ENCODE measurements at places on chromosomes 6 and 20.

GRCh38 chr6:9308284-9308683, 872.9 kb upstream of the SLC35B3 start:
- DNase-seq = no peak

DNA sequence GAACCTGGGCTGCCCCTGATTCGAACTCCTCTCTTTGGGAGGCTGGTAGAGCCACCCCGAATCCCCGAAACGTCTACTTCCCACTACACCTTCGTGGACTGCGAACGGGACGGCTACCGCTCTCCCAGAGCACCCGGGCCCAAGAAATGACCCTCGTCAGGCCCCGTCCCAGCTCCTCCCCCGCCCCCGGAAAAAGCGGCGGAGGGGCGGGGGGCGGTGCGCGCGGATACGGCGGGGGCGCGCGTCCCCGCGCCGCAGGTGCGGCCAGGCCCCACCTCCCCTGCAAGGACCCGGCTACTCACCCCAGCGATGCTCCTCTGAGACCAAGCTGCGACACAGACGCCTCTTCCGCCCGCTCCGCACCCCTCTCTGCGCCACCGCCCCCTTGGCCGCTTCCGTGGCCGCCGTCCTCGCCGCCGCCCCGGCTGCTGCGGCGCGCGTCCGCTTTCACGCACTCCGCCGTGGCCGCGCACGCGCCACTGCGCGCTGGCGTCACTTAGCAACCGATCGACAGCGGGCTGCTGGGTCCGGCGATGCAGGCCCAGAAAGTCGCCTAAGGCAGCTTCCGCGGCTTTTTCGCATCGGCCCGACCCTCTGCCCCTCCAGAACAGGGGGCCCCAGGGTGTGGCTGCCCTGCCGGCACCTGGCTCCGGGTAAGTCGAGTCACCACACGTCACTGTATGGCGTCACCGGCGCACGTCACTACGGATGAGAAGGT, at the start of gene BTBD9:
Gene BTBD9 (minus strand): TSS at position 432 of the 718 bp plus-strand sequence.
- peak; percentile 86 for DNase-seq

DNA sequence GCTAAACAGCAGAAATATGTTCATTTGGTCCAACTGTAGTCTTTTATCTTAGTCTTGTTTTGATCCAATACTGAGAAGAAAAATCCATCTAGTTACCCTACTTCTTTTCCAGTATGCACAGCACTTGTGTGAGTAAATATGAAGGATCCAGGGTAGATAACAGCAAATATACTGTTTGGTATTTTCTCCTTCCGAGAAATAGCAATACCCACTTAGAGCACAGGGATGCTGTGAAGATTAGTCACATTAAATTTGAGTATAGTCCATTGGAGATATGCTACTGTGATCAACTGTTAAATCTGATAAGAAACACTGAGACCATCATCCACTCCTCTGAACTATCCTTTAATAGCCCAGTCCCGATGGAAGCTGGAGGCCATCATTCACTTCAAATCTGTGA, 145.2 kb downstream of the PDE7B start:
- DNase-seq = no peak

DNA sequence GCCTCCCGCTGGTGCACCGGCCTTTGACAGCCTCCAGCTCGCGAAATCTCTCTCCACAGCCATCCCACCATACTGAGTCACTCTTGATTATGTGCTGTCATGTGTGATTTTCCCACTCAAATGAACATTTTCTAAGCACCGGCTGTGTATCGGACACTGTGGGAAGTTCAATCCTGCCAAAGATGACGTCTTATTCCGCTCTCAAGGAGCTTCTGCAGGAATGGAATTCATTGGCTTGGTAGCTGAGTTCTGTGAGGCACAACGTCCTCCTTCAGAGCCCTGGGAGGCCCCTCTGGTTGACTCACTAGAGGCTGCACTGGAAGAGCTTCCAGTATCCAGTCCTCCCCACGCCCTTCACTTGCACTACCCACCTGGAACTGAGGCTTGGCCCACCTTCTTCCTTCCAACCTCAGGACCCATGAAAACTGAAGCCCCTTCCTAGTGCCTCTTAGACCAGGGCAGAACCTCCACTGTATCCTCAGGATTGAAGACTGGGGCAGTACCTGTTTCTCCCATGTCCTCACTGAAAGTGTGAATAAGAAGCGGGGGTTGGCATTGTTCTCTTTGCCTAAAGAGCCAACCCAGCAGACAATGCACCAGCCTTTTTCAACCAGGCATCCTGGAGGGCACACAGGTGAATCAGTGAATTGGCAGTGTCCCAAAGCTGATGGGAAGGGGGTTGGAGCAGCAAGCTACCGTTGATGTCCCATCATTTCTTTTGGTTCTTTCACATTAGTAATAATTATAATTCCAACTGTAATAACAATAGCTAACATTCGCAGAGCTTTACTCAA, 1.7 kb downstream of the UNC5CL start:
- DNase-seq = no peak

- DNase-seq = no peak
Observed at GRCh38 chr20:50850721-50851286, 55.9 kb downstream of the BCAS4 start.

DNA sequence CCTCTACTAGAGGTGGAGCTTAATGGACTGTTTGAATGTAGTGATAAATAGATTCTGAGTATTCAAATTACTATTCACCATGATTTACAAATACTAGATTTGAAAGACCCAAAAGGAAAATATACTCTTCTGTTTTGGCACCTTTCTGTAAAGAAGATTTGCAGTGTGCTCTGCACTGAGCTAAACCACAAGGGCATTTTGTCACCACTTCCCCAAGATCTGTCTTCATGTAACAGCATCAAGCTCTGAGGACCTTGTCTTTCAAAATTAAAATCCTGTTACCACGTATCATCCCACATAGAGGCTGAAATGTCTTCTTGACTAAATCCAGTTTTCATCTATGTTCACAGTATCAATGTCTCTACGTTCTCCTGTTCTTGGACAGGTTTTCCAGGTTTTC, 3.3 kb upstream of the PGK2 start:
- no peak for DNase-seq

DNA sequence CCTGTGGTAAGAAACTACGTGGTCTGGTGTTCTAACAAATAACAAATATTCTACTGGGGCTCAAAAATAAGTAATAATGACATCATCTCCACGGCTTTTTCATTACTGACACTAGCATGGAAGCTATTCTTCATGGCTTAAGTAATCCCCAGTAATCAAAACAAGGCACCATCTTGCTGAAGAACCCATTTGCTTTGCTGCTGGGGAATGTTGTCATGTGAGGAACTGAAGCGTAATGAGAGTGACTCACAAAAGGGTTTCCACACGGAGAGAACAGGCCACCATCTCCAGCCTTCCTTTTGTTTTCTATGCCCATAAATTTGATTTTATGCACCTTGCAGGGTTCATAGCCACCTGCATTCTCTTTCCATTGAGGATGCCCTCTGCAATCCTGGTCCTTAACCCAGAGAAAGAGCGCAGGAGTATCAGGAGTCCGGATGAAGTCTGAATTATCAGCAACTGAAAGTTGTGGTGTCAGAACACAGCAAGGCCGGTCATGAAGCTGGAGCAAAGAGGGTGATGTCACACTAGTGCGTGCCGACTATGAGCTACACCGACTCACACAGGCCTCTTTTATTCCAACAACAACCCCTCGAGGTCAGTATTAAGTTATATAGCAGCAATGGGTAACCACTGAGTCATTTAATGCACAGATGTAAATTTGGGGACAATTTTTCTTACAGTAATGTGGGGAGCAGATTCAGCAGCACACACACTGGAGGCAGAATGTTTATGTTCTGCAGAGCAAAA, 173.7 kb upstream of the SSTR4 start:
- no peak for DNase-seq

DNA sequence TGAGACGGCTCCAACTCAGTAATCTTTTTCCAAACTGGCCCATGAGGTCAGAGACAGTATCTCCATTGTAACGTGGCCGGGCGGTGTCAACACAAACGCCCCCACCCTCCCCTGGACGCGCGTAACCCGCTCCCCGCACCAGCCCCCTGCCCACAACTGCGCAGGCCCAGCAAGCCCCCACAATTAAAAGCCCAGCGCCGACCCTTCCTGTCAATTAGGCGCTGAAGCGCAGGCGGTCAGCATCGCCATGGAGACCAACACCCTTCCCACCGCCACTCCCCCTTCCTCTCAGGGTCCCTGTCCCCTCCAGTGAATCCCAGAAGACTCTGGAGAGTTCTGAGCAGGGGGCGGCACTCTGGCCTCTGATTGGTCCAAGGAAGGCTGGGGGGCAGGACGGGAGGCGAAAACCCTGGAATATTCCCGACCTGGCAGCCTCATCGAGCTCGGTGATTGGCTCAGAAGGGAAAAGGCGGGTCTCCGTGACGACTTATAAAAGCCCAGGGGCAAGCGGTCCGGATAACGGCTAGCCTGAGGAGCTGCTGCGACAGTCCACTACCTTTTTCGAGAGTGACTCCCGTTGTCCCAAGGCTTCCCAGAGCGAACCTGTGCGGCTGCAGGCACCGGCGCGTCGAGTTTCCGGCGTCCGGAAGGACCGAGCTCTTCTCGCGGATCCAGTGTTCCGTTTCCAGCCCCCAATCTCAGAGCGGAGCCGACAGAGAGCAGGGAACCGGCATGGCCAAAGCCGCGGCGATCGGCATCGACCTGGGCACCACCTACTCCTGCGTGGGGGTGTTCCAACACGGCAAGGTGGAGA, at the start of the genes HSPA1A and HSPA1L:
Gene HSPA1A (plus strand): TSS at position 519 of the 814 bp plus-strand sequence. CDS start 214 bp downstream, at position 733.
Gene HSPA1L (minus strand): TSS at position 259 of the 814 bp plus-strand sequence. CDS start 3,311 bp downstream, outside the sequence.
- peak; percentile 57 for DNase-seq

DNA sequence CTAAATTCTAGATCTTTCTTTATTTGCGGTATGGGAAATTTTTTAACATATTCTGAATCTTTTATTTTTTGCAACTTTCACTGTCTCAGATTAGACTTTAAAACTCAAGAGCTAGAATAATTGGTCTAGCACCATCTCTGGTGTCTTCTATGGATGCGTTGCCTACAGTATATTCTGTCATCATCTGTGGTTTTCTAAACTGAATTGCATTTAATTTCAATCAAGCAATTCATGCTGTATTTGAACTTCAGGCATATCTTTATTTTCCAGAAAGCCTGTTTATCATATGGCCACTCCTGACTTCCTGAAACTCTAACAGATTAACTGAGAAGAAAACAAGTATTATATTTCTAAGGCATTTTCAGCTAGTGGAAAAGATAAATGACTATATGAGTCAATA, 281.6 kb downstream of the PLCB1 start:
- no peak for DNase-seq

GRCh38 chr20:17169585-17170136, 57.2 kb upstream of the PCSK2 start:
- no peak for DNase-seq

DNA sequence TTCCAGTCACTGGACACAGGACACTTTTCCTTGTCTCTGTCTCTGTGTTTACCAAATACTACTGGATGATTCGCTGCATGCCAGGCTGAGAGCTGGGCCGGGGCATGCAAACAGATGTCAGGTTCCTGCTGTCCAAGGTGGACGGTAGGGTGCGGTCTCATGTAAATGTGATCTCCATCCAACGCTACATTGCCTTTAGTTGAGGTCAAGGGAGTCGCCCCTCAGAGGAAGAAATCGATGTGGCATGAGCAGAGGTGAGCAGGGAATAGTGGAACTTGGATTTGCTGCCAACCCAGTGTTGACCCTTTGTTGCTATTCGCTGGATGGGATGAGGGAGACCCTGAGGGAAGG, 9.8 kb upstream of the TOX2 start:
- no peak for DNase-seq

- DNase-seq = no peak
Observed at GRCh38 chr6:123526128-123526527, 110.6 kb downstream of the TRDN start.

GRCh38 chr20:43550456-43550855, 8.4 kb upstream of the SGK2 start:
- no peak for DNase-seq

GRCh38 chr20:59232618-59233017, 67.8 kb upstream of the EDN3 start:
- no peak for DNase-seq

GRCh38 chr20:961768-962167, 40.3 kb downstream of the RSPO4 start:
- DNase-seq = no peak

GRCh38 chr6:40535819-40536380, 51.3 kb downstream of the LRFN2 start:
- no peak for DNase-seq

GRCh38 chr6:152098683-152099082, 291.2 kb downstream of the ESR1 start:
- DNase-seq = no peak

Data from stimulated activated naive CD8-positive, alpha-beta T cell treated with anti-CD3 and anti-CD28 coated beads, Interleukin-15, amount 100 ng/mL, for 72 hours (primary cell).